T-helper 2 cell (primary cell): ENCODE measurements at places on chromosomes 1 and 21.

DNA sequence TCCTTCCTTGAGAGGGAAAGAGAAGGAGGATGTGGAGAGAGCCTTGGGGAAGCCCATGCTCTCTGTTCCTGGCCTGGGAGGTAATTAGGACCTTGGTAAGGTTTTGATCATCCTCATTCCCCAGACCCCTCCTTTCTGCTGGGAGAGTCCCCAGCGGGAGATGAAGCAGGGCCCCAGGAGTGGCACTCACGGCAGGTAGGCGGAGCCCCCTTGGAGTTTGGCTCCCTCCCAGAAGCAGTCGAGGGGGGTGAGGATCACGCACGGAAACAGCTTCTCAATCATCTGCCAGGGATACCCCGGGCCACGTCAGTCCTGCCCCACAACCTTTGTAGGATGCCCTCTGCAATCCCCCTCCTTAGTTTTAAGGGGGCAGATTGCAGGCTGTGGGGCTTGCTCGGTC, 11.5 kb downstream of the PTCH2 start:
- DNase-seq: no peak

- DNase-seq: no peak
Measured at GRCh38 chr1:208997726-208998312, 585.7 kb upstream of the CAMK1G start.

- no peak for DNase-seq
Measured at GRCh38 chr1:208731981-208732821, 488.0 kb upstream of the PLXNA2 start.

DNA sequence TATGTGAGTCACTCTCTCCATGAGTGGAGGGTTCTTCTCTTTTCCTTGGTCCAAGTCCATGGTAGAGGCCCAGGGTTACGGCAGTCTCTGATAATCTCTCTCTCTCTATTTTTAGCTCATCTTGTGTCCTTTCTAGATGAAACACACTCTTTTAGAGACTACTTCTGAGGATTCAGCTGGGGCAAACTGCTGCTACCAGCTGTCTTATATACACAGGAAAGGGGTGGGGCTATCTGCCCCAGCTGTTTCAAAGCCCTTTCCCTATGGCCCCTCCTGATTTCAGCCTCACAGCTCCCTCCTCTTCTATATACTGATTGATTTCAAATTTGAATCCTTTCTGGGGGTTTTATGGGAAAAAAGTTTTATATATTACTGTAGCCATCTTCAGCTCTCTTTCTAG, 324.8 kb downstream of the RWDD3 start:
- no peak for DNase-seq

- no peak for DNase-seq
Measured at GRCh38 chr1:224720216-224720615, 104.1 kb downstream of the CNIH3 start.

GRCh38 chr1:184388971-184389370, 2.1 kb downstream of the C1orf21 start:
- DNase-seq: no peak
